ENCODE measurements at places on chromosomes 12 and 14.

DNA sequence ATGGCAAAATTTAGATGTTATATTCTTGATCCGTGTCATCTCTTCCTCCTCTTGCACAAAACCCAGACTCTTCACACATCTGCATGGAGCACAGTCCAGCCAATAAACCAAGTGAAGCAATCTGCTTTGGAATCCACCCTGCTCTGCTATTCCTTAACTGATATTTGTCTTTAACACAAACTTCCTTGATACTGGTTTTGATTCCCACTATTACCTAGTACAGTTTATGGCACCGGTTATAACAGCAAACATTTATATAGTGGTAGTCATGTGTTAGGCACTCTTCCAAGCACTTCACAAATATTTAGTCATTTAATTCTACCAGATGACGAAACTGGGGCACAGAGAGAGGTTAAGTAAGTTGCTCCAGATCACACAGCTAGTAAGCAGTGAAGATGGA lies 12.5 kb downstream of the STYK1 start:
- DNase-seq: no peak

DNA sequence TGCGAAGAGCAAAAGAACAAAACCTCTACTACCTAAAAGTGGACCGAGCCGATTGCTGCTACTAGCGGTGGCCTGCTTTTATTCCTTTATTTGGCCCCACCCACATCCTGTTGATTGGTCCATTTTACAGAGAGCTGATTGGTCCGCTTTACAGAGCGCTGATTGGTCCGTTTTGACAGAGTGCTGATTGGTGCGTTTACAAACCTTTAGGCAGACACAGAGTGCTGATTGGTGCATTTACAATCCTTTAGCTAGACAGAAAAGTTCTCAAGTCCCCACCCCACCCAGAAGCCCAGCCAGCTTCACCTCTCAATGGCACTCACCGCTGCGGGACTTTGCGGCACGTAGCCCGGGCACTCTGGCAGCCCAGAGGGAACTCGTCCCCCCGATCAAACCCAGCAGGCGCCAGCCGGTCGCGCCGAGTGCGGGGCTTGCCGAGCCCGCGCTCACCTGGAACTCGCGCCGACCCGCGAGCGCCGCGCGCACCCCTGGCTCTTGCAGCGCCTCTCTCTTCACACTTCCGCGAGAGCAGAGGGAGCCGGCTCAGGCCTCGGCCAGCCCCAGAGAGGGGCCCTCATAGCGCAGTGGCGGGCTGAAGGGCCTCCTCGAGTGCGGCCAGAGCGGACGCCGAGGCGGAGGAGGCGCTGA lies 8.7 kb upstream of the FGD4 start:
- DNase-seq: no peak

DNA sequence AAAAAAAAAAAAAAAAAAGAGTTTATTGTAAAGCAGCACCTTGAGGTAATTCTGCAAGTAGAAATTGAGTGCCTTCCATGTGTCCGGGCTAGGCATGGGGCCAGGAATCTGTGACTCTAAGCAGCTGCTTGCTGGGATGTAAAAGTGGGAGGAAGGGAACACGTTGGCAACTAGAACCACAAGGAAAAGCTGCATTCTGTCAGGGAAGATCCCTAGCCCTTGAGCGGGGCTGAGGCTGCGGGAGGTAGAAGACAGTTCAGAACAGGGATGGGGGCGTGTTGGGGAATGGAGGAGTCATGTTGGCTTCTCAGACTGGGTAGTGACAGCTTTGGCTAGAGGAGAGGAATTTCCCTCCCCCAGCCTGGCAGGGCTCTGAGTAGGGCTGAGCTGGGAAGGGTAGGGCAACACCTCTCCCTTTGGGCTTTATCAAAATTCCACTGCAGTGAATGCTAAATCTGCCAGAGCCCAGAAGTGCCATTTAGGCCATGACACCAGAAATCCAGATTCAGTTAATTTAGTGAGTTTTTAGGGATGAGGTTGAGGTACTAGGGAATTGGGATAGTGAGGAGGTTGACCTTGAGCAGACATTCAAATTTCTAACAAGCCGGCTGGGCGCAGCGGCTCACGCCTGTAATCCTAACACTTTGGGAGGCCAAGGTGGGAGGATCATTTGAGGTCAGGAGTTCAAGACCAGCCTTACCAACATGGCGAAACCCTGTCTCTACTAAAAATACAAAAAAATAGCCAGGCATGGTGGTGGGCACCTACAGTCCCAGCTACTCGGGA lies 3.4 kb upstream of the TRAFD1 start:
- DNase-seq: peak; percentile 75

DNA sequence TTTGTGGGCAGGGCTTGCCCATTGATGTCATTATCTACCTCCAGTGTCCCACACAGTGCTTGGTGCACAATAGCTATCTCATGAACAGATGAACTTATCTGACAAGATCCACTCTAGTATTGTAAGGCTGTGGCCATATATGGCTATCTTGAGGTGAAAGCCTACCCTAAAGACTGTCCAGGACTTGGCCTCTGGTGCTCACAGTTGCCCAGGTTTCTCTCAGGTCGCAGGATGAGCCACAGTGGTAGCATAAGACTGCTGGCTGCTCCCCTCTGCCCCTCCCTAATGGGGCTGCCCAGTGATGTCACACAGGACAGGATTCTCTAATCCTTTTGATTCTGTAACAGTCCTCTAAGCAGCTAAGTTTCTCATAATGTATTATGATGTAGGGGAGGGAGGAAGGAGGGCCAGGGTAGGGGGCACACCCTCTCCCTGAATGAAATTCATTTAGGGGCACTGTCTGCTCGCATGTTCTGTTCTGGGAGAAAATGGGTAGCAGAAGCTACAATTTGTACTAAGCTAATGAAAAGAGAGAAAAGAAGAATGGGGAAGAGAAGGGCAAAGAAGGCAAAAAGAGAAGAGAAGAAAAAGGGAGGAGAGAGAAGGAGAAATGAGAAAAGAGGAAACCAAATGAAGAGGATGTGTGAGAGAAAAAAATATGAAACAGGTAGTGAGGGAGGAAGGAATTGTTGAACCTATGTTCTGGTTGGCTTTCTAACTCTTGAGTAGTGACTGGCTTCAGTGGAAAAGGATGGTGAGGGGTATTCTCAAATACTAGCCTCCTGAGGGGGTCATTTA lies 3.4 kb upstream of the PPM1A start:
- DNase-seq: no peak

GRCh38 chr12:5459051-5459782 lies 27.3 kb downstream of the NTF3 start:
- DNase-seq: no peak

GRCh38 chr12:16155938-16156337 lies 121.5 kb downstream of the SLC15A5 start:
- no peak for DNase-seq

GRCh38 chr12:58850826-58851225 lies 69.5 kb downstream of the LRIG3 start:
- DNase-seq: no peak

DNA sequence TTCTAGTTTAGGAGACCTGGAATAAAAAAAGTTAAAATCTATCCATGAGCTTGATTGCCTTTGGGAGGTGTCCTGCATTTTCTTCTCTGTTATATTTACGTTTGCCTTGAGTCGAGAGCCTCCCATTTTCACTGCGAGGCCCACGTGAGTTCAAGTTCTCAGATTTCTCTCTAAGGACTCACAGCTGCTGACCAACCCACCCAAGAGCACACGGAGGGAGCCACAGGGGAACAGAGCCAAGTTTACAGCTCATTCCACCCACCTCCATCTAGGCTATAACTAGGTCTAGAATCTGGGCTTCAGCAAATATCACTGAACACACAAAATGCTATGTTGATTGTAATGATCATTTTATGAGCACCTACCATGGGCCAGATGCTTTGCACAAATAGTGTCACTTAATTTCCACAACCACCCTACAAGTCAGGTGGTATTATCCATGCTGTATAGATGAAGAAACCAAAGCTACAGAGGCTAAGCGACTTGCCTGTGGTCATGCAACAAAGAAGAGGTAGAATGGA lies 16.7 kb downstream of the ALDH1L2 start:
- DNase-seq: no peak

GRCh38 chr14:90788031-90788430 lies 28.2 kb downstream of the TTC7B start:
- no peak for DNase-seq

- peak; percentile 82 for DNase-seq
These were observed 64.3 kb upstream of the DDHD1 start for GRCh38 chr14:53217316-53217994.

- no peak for DNase-seq
These were observed 249.2 kb upstream of the AMIGO2 start for GRCh38 chr12:47328831-47329545.

Data from left forelimb (tissue), 1 donor.